Melanocyte of skin (primary cell): ENCODE measurements at places on chromosomes 1 and 21. TPM values are rescaled to one million over a fixed set of nuclear protein-coding genes. Genes with fewer than 3 reads are reported as not detected.

INSRR gene
- not detected in 2 replicates for total RNA-seq

CMPK1 gene
- 67.9 and 86.5 TPM in 2 replicates for total RNA-seq

SYT2 gene
- not detected in 2 replicates for total RNA-seq

OR2L5 gene
- 0.36 TPM in 1 of 2 replicates, not detected in the other for total RNA-seq

CSF3R gene
- under 0.01 and 0.15 TPM in 2 replicates for total RNA-seq

PADI4 gene
- total RNA-seq = not detected in 2 replicates

CIART gene
- 6.6 and 8.3 TPM in 2 replicates for total RNA-seq

SLC22A15 gene
- 3.4 and 7.6 TPM in 2 replicates for total RNA-seq

CD55 gene
- 46.9 and 50.9 TPM in 2 replicates for total RNA-seq

TRIM67 gene
- under 0.01 TPM in 2 replicates for total RNA-seq

REN gene
- total RNA-seq = not detected in 2 replicates

OPTC gene
- total RNA-seq = not detected in 2 replicates

CITED4 gene
- total RNA-seq = 0.33 and 2.0 TPM in 2 replicates

CRYZL1 gene
- 14.3 and 19.1 TPM in 2 replicates for total RNA-seq

OPRD1 gene
- 1.7 and 2.5 TPM in 2 replicates for total RNA-seq

GSTM2 gene
- total RNA-seq = 13.4 and 14.0 TPM in 2 replicates

UTS2 gene
- under 0.01 TPM in 1 of 2 replicates, not detected in the other for total RNA-seq

KRTAP19-3 gene
- total RNA-seq = not detected in 2 replicates

ALDH4A1 gene
- 17.1 and 21.3 TPM in 2 replicates for total RNA-seq

COA6 gene
- total RNA-seq = 36.1 and 64.3 TPM in 2 replicates

TDRD5 gene
- total RNA-seq = not detected in 2 replicates

PTGS2 gene
- 4.7 and 15.5 TPM in 2 replicates for total RNA-seq

RIPK4 gene
- total RNA-seq = 32.7 and 85.9 TPM in 2 replicates

TYW3 gene
- 13.8 and 21.1 TPM in 2 replicates for total RNA-seq

UBASH3A gene
- not detected in 2 replicates for total RNA-seq

PRAMEF17 gene
- not detected in 2 replicates for total RNA-seq

ESRRG gene
- under 0.01 and 0.73 TPM in 2 replicates for total RNA-seq

STIL gene
- total RNA-seq = 26.4 and 28.3 TPM in 2 replicates

NEK2 gene
- 9.5 and 22.0 TPM in 2 replicates for total RNA-seq

FALEC gene
- not detected in 2 replicates for total RNA-seq

GJA4 gene
- not detected in 2 replicates for total RNA-seq

HOOK1 gene
- under 0.01 TPM in 1 of 2 replicates, not detected in the other for total RNA-seq

MYOC gene
- total RNA-seq = not detected in 2 replicates

TTC22 gene
- under 0.01 TPM in 1 of 2 replicates, not detected in the other for total RNA-seq

TFF3 gene
- total RNA-seq = 2.5 and 6.7 TPM in 2 replicates
